Muscle of arm (tissue), 14 donors: ENCODE measurements at places on chromosomes 16 and 17.
A peak's percentile ranks its signal among the peaks of the same experiment; 100 is the strongest.

GRCh38 chr16:25625620-25626019 lies 66.1 kb upstream of the HS3ST4 start:
- no peak for DNase-seq

GRCh38 chr17:40590742-40591141 lies 25.5 kb upstream of the CCR7 start:
- DNase-seq = no peak

GRCh38 chr17:51046514-51047384 lies 73.9 kb downstream of the SPAG9 start:
- DNase-seq = peak; percentile 92

DNA sequence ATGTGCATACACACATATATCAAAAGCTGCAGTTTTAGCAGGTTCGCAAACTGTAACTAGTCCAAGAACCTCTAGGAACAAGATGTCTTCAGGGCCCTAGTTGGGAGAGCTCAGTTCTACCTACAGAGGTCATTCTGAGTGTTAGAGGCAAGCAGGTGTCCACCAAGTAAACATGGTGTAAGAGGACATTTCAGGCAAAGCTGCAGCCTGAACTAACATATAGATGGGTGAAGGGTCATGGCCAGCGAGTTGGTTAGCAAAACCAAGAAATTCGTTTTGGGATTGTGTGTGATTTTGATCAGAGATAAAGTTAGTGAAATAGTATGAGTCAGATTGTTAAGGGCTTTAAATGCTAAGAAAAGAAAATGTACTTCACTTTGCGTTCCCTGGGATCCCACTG lies 24.6 kb downstream of the C17orf75 start:
- DNase-seq = no peak

GRCh38 chr16:52528393-52529065 lies 18.4 kb downstream of the TOX3 start:
- no peak for DNase-seq

- DNase-seq = peak; percentile 10
Measured at GRCh38 chr17:28811651-28812090, 30.9 kb downstream of the FAM222B start.

- DNase-seq = no peak
Measured at GRCh38 chr17:29618272-29619065, 4.2 kb downstream of the CORO6 start.

DNA sequence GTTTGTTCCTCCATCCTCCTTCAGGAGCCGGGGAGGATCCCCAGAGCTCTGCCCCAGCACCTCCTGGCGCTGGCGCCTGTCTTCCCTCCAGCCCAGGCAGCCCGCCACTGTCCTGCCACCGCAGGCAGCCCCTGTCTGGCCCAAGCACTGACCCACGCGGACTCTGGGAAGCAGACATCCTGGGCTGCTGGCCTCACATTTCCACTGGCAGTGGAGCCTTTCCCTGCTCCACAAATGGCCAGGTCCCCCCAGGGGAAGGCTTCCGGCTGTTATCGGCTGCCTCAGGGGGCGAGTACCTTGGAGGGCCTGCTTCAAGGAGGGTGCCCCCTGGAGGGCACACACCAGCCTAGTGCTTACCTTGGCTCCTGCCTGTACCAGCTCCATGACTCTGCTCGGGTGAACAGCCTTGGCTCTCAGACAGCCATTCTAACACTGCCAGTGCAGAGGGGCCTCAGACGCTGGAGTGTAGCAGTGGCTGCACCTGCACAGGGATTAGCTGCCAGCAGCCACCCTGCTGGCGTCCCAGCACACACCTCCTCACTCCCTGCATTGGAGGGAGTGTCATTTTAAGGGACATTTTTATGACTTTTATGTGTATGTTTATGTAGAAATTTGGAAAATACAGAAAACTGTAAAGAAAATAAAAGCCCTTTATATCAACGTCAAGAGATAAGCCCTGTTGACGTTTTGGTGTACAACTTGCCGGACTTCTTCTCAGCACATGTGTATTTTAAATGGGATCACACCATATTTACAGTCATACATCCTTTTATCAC lies 21.0 kb downstream of the ACE start:
- DNase-seq = no peak

DNA sequence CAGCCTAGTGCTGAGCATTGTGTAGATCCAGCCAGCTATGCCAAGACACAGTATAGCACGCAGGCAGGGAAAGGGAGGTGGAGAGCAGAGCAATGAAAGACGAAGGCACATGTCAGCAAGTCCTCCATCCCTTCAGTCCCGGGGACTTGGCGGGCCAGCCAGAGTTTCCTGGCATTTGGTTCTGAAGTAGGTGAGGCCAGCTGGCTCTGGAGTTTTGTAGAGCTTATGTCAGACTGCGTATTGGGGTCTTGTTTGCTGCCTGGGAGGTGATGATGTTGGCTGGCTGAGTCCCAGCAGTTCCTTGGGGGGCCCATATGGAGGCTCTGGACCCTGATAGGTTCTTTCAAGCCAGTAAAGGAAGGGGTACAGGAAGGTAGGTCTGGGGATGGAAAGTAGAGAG lies 55.7 kb upstream of the AKTIP start:
- peak; percentile 78 for DNase-seq

GRCh38 chr16:50744881-50745280 lies 3.0 kb downstream of the CYLD start:
- no peak for DNase-seq

DNA sequence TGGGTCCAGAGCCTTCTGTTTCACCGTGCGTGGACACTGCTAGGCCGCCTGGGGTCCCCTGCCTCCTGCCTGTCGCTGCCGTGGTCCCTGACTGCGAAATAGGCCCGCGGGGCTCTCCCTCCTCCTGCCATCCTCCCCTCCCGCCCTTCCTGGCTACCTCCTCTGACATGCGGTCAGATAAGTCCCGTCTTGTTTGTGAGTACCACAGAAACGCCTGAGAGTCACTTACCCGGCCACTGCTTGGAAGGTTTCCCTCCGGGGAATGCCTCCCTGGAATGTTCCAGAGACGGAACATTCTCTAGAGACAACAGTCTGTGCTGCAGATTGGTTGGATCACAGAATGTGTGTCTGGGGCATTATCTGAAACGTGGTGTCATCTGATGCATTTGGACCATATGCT lies 22.7 kb downstream of the CIBAR2 start:
- DNase-seq = no peak

GRCh38 chr16:89563639-89564392 lies 3.3 kb downstream of the RPL13 start:
- DNase-seq = no peak

GRCh38 chr17:41002814-41003213 lies 3.1 kb upstream of the KRTAP3-2 start:
- no peak for DNase-seq

DNA sequence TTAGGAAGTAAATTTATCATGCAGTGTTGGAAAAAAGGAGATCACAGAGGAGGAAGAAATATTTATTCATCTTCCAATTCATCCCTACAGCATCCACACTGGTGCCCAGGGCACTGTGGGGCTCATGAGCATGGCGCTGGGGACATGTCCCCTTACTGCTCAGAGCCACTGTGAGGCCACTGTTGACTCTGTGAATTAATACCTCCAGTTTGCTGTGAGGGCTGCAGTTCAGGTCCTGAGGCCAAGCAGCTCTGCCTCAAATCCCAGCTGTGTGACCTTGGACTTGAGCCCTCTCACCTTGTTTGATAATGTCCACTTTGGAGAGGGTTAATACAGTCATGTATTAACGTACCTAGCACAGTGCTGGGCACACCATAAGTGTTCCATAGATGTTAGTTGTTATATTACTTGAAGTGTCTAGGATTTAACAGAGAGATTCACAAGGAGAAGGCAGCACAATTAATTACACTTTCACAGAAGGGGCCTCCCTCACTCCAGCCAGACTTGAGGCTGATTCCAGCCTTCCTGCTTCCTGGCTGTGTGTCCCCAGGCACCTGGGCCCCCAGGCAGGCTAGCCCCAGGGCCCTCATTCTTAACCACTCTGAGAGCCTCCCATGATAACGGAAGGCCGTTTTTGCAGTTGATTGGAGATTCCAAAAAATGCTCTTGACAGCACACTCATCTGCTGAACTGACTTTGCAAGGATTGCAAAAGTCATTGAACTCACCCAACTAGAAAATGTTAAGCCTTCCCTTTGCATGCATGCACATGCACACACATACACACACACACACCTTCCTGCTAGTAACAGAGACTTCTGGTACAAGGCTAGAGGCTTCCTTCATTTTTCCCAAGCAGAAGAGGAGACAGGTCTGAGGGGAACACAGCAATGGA lies 29.4 kb downstream of the KATNIP start:
- DNase-seq = no peak

DNA sequence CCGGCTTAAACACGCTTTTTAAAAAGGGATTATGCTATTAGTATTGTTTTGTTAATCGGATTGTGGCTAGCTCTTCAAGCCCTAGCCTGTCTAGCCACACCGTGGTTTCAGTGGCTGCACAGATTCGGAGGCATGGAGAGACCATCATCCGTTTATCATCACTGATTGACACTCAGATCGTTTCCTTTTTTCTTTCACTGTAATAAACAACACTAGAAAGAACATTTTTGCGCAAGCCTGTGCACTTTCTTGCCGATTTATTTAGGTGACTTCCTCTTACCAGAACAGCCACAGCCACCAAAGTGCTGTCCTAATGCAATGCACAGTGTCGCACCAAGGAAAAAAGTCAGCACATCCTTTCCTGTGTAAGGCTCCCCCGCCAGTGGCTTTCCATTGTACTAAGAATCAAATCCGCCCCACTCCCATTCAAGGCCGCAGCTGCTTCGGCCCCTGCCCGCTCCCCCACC lies 78.2 kb downstream of the CRISPLD2 start:
- no peak for DNase-seq

- DNase-seq = no peak
Measured at GRCh38 chr17:34720760-34721159, 141.4 kb downstream of the TMEM132E start.

- DNase-seq = peak; percentile 3
Measured at GRCh38 chr17:71023249-71024030, 854.1 kb downstream of the KCNJ2 start.

- DNase-seq = no peak
Measured at GRCh38 chr17:27950995-27951394, 57.8 kb upstream of the LYRM9 start.

DNA sequence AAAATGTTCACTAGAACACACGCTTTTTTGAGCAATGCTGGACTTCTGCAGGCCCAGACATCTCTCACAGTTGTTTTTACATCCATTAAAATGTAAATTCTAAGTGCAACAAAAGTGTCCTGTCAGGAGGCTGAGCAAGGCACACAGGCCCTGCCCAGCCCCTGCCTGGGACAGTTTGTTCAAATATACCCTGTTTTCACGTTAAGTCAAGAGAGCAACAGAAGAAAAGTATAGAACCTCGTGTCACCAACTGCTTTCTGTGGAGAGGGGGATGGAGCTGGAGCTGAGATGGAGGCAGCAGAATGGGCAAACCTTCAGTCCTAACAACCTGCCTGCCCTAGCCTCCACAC lies 4.3 kb upstream of the HOXB2 start:
- no peak for DNase-seq

GRCh38 chr17:81716674-81716996 lies 4.6 kb downstream of the SLC25A10 start:
- no peak for DNase-seq
